ENCODE measurements at places on chromosomes 5 and 9.

DNA sequence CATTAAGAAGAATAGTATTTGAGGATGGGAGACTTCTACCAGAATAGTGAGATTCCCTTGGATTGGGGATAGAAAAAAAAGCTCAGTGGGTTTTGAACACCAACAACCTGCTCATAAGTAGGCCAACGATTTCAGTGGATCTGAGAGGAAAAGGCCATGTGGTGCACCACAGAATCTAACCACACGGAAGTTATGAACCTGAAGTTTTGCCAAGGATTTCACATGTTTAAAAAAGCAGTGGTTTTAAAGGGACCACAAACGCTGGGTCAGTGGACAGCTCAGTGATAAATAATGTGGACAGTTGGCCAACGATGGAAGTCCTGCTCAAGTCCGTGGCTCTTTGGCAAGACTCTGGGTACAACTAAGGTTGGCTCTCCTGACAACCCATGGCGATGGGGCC, 107.2 kb upstream of the TXNDC8 start:
- DNase-seq, result no peak

DNA sequence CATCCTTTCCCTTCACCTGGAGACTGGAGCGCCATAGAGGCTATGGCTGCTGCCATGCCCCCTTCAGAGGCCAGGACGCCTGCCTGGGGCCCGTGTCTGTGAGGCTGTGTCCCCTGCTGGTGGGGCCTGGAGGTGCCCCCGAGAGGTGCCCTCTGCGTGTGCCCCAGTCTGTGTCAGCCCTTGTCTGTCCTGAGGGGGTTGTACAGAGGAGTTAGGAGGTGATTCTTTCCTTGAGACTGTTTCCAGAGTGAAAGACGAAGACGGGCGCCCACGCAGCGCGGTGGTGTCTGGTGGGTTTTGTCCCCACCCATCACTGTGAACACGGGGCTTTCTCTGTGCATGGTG, 24.6 kb downstream of the TRAF2 start:
- no peak for DNase-seq

DNA sequence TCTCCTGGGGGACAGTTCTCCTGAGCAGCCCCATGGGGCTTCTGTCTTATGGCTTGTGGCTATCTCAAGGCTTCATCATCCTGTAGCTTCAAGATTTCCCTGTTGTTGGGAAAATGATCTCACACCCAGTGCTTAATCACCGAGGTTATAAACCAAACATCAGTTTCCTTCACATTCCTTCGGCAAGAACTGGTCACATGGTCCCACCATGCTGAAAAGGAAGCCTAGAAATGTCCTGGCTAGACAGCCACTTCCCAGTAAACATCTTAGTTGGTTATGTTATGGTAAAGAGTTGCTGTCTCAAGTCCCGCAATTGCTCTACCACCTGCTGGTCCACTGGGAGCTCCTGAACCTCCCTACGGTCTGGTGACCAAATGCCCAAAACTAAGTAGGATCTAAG, 66.0 kb downstream of the RAB3C start:
- DNase-seq, result no peak

- DNase-seq, result no peak
These were observed 56.4 kb upstream of the GLIS3 start for GRCh38 chr9:4356306-4356705.

GRCh38 chr9:70285981-70286598, 27.3 kb downstream of the SMC5 start:
- no peak for DNase-seq

- DNase-seq, result no peak
These were observed 20.0 kb downstream of the MOCS2 start for GRCh38 chr5:53089481-53089991.

DNA sequence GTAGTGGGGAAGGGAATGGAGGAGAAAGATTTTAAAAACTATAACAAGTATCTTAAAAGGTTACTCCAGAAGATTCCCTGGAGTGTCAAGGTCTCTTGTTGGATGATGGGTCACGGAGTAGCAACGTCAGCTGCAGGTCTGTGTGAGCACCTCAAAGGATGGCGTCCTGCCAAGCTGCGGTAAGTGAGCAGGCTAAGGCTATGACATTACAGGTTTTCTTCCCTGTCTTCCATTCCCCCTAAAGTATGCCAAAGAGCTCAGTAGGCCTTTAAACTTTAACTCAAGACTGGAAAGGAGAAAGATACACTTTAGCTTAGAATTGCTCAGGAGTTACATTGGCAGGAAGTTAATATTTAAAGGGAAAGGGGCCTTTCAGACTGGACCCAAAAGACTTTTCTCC, 17.5 kb downstream of the SPOCK1 start:
- no peak for DNase-seq

- peak; percentile 99 for DNase-seq
These were observed 205.2 kb downstream of the PIK3R1 start for GRCh38 chr5:68420476-68421344.

DNA sequence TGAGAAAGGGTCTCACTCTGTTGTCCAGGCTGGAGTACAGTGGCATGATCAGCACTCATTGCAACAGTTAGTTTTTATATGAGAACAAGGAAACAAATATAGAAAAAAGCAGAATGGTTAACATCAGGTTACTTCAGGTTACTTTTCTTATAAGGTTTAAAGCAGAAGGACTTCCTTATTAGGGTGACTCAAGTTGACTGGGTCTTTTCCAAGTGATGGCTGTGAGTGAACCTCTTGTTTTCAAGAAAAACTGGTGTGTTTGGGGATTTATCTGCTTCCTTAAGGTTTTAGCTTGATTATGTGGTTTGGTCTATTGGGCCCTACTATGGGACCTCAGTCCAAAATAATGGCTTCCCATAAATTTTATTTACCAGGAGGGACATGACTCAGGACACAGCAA, 99.2 kb downstream of the ARRDC3 start:
- no peak for DNase-seq

DNA sequence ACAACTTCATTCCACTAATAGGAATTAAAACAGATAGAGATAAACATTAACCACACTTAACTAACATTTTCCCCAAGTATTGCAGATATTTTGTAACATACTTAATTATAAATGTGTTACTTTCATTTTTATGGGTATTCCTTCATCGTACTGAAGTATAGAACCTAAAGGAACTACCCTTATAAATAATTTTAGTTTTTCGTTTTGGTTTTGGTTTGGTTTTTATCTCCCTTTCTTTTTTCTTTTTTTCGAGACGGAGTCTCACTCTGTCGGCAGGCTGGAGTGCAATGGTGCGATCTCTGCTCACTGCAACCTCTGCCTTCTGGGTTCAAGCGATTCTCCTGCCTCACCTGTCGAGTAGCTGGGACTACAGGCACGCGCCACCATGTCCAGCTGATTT, 60.1 kb upstream of the LMNB1 start:
- DNase-seq, result no peak

DNA sequence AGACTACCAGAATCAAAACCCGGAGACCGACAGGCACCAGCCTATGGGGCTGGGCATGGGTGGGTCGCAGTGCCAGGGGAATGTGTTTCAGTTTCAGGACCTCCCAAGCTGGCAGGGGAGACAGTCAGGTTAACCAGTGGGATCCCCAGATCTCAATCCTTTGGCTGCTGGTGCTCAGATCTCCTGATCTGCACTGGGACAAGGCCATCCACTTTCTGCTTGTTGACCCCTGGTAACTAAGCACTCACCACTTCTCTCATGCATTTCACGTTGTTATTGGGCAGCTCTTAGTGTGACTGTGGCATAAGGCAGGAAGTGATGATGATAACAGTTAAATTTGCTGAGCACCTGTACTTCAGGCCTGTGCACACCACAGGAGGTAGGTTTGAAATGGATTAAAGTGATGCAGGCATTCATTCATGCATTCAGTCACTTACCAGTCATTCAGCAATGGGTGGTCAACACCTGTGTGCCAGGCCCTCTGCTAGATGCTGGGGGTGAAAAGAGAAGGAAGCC, 42.1 kb upstream of the STXBP1 start:
- DNase-seq, result no peak

DNA sequence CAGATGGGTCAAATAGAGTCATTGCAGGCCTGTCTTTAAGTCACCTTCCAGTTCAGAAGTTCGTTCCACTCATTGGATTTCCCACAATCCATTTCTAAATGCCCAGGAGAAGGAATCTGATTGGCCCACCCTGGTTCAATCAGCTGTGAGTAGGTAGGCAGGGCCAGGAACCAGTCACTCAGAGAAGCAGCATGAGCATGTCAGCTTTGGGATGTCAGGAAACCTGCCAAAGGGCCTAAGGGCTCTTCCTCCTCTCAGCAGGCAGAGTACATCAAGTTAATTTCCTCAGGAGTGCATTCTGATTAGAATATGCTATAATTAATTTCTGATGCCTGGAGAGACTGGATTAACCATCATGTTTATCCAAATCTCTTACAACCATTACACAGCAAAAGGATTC, 412.9 kb upstream of the CCNH start:
- no peak for DNase-seq

DNA sequence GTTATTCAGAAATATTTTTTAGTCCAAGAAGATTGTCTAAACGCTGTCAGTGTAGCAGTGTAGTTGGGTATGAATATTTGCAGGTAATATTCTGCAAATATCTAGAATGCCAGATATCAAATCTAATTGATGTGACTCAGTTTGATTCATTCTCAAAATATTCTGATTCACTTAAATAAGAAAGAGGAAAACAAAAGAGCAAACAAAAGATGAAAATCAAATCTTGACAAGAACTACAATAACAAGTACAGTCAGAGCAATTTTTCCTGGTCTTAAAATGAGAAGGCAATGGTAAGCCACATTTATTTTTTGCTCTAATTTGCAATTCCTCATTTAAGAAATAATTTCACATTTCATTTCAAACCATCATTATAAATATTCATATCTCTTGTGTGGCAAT, 36.0 kb downstream of the MRPS30 start:
- no peak for DNase-seq

DNA sequence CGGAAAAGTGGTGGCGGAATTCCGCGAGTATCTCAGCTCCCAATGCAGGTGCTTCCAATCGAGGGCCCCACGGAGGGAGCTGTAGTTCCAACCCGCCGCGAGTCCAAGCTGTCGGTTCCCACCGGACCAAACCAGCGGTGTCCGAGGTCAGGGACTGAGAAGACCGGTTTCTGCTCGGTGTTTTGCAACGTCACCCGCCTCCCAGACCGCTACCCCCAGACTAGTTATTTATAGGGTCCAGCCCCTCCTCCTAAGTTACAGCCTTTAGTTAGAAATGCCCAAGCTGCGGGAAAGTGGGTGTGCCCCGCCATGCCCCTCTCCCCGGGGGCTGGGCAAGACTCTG, 677 bp upstream of the MYORG start:
- no peak for DNase-seq

- DNase-seq, result no peak
These were observed 22.3 kb downstream of the CAAP1 start for GRCh38 chr9:26870292-26870691.

GRCh38 chr5:71783891-71784290, 64.8 kb downstream of the CARTPT start:
- no peak for DNase-seq

- no peak for DNase-seq
These were observed 295.7 kb downstream of the EDIL3 start for GRCh38 chr5:84088996-84089395.

- DNase-seq, result no peak
These were observed 123.2 kb downstream of the MYO10 start for GRCh38 chr5:16812911-16813310.

- DNase-seq, result peak; percentile 51
These were observed at the start of gene CFAP77 for GRCh38 chr9:132409828-132410528. Gene CFAP77 (plus strand): TSS chr9:132410211. CDS start chr9:132410272, 61 bp downstream.

- no peak for DNase-seq
These were observed 18.5 kb downstream of the CD180 start for GRCh38 chr5:67178085-67178484.

- DNase-seq, result no peak
These were observed 38.5 kb upstream of the RARS1 start for GRCh38 chr5:168447808-168448207.

DNA sequence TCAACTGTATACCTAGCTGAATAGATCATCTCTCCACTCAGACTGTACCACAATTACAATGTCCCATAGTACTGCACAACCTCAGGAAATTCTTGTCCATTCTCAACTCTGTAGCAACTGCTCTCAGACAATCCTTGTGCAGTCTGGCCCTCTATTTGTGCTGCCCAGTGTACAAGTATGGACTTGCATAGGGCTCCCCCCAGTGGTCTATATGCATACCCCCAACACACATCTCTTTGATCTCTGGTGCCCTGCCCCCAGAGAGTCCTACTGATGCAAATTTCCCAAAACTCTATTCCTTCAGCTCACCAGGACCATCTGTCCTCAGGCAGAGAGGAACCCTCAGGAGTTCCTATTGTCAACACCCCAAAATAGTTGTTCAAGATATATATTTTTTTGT, 205.3 kb downstream of the SLCO4C1 start:
- DNase-seq, result no peak

GRCh38 chr9:8020186-8020585, 220.6 kb upstream of the DMAC1 start:
- no peak for DNase-seq

DNA sequence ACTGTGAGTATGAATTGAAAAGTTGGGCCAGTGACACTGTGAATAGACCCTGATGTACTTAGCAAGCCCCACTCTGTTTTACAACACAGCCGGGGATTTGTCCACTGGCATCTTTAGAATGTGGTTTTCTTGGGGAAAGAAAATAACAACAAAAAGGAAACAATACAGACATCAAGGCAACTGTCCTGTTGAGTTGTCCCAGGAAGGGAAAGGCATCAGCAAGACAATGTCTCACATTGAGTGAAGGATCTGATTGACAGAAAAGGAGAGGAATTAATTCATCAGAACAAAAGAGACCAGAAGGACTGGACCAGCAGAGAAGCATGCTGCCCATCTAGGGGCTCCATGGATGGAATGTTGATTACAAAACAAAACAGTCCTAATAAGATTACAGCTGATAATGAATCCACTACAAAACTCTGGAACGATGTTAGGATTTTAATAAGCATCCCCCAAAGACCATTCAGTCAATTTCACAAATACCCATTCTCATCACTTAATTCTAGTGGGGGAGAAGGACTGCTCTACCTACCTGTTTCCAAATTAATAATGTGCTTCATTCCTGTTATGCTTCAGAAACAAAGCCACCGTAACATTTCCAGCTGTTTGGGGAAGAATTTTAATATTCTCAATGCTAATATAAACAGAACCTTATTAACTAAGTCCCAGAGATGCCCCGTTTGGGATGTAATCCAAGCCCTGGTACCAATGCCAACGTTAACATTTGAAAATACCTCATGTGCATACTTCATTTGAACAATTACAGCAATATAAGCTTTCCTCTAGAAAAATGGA, 298.0 kb downstream of the SPOCK1 start:
- no peak for DNase-seq

DNA sequence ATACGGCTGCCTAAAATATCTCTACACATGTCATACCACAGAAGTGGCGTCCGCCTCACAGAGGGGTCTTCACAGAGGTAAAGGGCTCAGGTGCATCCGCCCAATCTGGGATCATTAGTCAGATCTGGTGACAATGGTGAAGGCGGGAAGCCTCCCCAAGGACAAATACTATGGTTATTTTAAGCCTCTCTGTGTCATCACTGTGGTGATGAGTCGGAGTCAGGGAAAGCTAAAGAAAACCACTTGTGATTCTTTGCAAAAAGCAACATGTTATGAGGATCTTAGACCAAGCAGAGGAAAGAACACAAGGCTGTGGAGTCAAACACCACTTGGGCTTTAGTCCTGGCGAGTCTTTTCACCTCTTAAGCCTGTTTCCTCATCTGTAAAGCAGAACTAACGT, 190.4 kb downstream of the DRD1 start:
- DNase-seq, result no peak

All from hematopoietic multipotent progenitor cell treated with erythropoietin and hydrocortisone succinate and interleukin-3 and kit ligand, for 15 days (in vitro differentiated cells).